Activated CD4-positive, alpha-beta T cell treated with anti-CD3 and anti-CD28 coated beads, Interleukin-2, Interleukin-6, amounts not matched to agents 100 ng/mL and 50 ng/mL, durations not matched to agents 16 hours and 8 hours (primary cell): ENCODE measurements at places on chromosomes 4 and X.

- DNase-seq, result no peak
Observed at GRCh38 chrX:122868631-122869030, 315.4 kb upstream of the GRIA3 start.

DNA sequence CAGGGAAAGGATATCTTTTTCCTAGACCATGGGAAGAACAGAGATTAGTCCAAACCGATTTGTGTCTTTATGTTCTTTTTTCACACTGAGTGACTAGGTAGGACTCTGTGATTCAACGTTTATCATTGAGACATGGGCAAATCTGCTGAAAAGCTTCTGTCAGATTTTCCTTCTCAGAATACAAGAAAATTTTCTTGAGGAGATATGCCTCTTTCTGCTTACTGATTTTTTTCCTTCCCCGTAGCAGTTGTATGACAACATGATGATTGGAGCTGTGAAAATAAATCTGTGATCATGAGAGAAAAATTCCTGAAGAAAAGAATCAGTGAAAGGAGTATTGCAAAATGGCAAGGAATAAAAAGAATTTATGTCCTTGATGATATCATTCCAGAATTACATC is 130.6 kb upstream of the FAT4 start:
- DNase-seq, result no peak

- no peak for DNase-seq
Observed at GRCh38 chrX:1387141-1387776, 4.7 kb downstream of the SLC25A6 start.

DNA sequence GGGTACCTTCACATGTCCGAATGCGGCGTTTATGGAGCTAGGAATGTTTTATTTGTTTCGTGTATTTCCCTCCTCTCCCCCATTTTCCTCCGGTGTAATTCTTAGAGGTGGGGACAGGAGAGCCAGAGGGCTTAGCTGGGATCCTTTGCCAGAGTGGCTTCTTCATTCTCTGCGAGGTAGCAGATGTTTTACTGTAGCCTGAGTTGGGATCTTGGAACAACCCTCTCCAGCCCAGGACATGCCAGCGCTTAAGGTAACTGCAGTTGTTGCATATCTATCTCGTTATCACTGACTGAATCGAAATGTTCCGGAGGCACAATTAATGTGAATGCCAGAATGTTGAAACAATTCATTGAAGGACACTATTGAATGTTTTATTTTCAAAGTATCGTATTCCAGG is 59.0 kb upstream of the DYNLT3 start:
- no peak for DNase-seq

DNA sequence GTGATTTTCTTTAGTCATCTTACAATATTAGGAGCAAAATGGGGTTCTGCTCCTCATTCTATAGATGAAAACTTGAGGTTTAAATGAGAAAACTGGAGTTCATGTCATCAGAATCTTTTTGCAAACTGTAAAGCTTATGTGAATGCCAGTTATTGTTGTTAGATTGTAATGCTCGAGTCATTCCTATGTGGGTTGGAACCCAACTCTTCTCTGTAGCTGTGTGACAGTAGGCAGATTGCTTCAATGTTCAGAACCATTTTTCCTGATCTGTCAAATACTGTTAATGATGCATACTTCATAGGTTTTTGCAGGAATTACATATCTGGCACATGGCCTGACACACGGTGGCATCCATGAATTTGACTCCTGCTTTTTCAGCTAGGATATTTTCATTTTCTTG is 178.9 kb downstream of the RAPGEF2 start:
- no peak for DNase-seq

GRCh38 chrX:131816551-131817136 is 206.5 kb upstream of the STK26 start:
- peak; percentile 90 for DNase-seq

DNA sequence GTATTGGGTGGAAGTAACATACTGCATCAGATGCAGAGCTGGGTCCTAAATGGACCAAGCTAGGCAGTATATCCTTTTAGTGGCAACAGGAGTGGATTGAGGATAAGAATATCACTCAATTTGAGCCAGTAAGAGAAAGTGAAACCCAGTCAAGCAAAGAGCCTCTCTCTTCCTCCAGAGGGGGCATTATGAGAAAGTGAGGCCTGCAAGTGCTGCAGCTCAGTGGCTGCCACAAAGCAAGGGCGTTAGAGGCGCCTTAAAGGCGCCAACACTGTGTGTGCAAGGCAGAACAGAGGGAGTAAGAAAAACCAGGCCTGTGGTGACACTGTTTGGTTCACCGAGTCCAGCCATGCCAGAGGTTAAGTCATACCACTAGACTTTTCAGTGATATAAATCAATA is 17.5 kb downstream of the STX18 start:
- DNase-seq, result peak; percentile 49

- no peak for DNase-seq
Observed at GRCh38 chrX:35743331-35743730, 54.8 kb upstream of the MAGEB16 start.

GRCh38 chrX:75273483-75273882 is 402 bp upstream of the UPRT start:
- no peak for DNase-seq

DNA sequence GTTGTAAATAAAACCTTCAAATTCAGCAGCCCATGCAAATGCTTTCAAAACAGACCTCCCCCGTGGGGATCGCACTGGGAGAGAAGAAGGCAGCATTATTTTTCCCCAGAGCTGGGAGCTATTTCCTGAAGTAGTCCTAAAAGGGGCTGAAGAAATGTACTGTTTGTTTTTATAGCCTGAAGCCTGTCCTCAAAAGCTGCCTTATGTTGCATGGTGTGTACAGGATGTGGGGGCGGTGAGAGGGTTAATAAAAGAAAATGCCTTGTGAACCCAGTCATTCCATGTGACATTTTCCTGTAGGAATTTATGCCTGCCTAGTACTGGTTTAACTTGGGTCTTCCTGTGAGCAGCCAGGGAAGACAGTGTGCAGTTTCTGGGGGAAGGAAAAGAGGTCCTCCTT is 144.1 kb downstream of the SOWAHB start:
- DNase-seq, result no peak

- DNase-seq, result no peak
Observed at GRCh38 chr4:77701121-77701520, 95.5 kb downstream of the CXCL13 start.

- DNase-seq, result no peak
Observed at GRCh38 chr4:183797011-183797444, 108.1 kb upstream of the STOX2 start.

DNA sequence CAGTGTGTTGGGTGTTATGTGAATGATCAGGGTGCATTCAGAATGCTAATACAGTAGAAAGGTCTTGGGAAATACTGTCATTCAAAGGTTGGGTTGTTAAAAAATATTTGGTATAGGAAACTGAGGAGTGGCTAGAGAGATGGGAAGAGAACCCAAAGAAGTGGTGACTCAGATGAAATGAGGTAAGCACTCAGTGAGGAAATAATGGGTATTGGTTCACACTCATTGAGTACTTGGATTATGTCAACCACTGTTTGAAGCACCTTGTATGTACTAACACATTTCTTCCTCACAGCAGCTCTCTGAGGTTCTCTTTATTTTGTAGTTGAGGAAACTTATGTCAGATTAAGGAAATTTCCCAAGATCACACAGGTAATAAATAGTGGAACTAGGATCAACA is 40.8 kb upstream of the NUDT6 start:
- peak; percentile 15 for DNase-seq

GRCh38 chr4:10787365-10787764 is 102.8 kb upstream of the CLNK start:
- DNase-seq, result no peak

GRCh38 chr4:23733476-23733875 is 156.4 kb downstream of the PPARGC1A start:
- no peak for DNase-seq

DNA sequence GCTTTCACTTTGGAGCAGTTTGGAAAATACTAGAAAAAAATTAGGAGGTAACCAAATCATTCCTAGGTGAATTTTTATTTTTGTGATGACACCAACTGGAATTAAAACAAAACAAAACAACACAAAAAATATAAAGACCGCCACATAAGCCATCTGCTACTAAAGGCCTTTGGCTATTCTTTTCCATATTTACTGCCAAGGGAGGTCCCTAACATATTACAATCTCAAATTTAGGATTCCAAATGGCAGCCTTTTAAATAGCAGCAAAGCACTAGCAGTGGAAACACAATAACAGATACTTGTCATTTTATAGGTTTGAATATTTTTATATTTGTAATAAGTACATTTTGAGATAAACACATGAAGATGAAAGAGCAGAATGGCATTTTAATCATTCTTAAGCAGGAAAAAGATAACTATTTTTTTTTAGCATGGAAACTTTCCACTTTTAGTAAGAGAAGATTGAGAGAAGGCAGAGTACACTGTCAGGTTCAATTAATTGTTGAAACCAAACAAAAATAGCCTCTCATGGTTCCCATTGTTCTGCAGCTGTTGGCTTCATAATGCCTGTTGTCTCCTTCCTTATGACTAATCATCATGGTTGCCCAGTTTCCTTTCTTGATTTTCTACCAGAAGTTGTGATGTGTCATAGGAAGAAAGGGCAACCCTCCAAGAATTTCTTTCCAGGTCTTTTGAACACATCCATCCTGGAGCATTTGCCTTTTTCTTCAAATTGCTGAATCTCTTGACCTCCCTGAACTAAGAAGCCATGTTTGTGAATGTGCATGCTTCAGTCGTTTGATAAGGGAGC is 219.0 kb upstream of the EMCN start:
- DNase-seq, result no peak

GRCh38 chrX:136318156-136318555 is 17.4 kb downstream of the ADGRG4 start:
- no peak for DNase-seq
